ENCODE measurements at places on chromosomes 3 and 15.

GRCh38 chr3:37591116-37591781 is 270.4 kb upstream of the CTDSPL start:
- no peaks in the 10 kb centered on the region for H3K27me3 ChIP-seq
- no peaks in the 10 kb centered on the region for H3K36me3 ChIP-seq
- no peaks in the 10 kb centered on the region for H3K4me1 ChIP-seq
- no peak overlapping the region for H3K27ac ChIP-seq

GRCh38 chr3:158369279-158369678 is 201.7 kb upstream of the MLF1 start:
- no peaks in the 10 kb centered on the region for H3K27me3 ChIP-seq
- H3K4me1 ChIP-seq = no peaks in the 10 kb centered on the region
- H3K4me3 ChIP-seq = no peak overlapping the region
- H3K36me3 ChIP-seq = no peaks in the 10 kb centered on the region
- no peak overlapping the region for H3K27ac ChIP-seq

GRCh38 chr3:188975600-188976314 is 196.0 kb upstream of the TPRG1 start:
- H3K36me3 ChIP-seq = no peaks in the 10 kb centered on the region
- DNase-seq = no peak
- H3K4me3 ChIP-seq = no peak overlapping the region

DNA sequence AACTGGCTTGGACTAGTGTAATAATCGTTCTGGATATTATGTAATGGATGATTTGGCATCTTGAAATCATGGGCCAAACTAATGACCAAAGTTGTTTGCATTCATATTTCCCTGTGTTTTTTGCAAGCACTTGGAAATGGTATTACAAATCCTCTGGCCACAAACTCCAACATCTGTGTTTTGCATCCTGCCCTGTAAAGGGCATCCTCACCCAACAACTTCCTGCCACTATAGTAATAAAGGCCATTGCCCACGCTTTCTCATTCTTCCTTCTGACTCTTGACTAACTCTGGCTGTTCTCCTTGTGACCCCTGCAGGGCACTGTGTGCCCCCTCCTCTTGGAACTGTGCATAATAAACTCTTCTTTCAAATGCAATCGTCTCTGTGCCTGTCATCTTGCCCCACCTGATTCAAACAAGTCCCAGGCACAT is 25.4 kb upstream of the PSMD6 start:
- no peaks in the 10 kb centered on the region for H3K27me3 ChIP-seq
- H3K36me3 ChIP-seq = no peaks in the 10 kb centered on the region
- no peaks in the 10 kb centered on the region for H3K4me1 ChIP-seq
- H3K4me3 ChIP-seq = no peak overlapping the region
- no peak overlapping the region for H3K27ac ChIP-seq

DNA sequence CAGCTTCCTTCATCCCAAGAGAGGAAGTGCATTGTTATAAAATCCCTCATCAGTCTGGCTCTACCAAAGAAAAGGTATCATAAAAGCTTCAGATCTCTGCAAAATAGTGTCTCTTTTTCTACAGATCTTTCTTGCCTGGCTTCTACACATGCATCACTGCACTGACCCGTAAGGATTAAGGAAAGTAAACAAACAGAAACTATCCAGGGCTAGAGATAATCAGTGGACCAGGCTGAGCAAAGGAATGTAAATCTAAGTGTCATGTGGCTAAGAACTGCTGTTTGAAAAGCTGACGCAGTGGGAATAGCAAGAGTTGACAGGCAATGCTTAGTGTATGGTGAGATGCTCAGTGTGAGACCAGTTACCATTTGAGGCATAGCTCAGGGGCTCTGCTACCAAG is 339.7 kb downstream of the IL5RA start:
- H3K27ac ChIP-seq = no peak overlapping the region
- no peaks in the 10 kb centered on the region for H3K36me3 ChIP-seq
- no peak for DNase-seq

DNA sequence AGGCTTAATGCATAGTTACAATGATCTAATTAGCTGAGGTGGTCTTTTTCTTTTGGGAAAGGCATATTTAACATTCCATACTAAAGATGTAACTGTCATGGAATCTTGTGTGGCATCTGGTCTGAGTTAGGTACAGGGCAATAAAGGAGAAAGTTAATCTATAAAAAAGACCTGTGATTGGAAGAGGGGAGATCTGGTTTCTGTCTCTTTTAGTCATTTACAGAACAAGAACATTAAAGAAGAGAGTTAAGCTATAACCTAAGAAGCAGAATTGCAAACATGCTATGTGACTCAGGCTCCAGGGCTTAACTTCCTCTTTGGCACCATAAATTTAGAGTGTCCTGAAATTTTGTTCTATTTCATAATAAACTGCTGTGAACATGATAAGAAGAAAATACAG is 47.2 kb upstream of the MME start:
- H3K4me3 ChIP-seq = no peak overlapping the region
- DNase-seq = no peak
- H3K4me1 ChIP-seq = no peaks in the 10 kb centered on the region
- H3K27me3 ChIP-seq = no peaks in the 10 kb centered on the region
- no peaks in the 10 kb centered on the region for H3K36me3 ChIP-seq
- no peak overlapping the region for H3K27ac ChIP-seq

GRCh38 chr3:96266395-96267190 is 547.8 kb upstream of the EPHA6 start:
- no peaks in the 10 kb centered on the region for H3K4me1 ChIP-seq
- no peak overlapping the region for H3K4me3 ChIP-seq
- H3K27ac ChIP-seq = no peak overlapping the region
- no peak for DNase-seq
- H3K27me3 ChIP-seq = no peaks in the 10 kb centered on the region

GRCh38 chr3:14410503-14411165 is 8.2 kb downstream of the SLC6A6 start:
- peaks cover 4% of the 10 kb centered on the region for H3K4me1 ChIP-seq
- H3K4me3 ChIP-seq = no peak overlapping the region
- no peaks in the 10 kb centered on the region for H3K27me3 ChIP-seq
- no peak for DNase-seq

GRCh38 chr3:96705895-96706294 is 108.5 kb upstream of the EPHA6 start:
- DNase-seq = no peak
- H3K36me3 ChIP-seq = no peaks in the 10 kb centered on the region
- no peaks in the 10 kb centered on the region for H3K4me1 ChIP-seq
